CD4-positive, alpha-beta memory T cell (primary cell): ENCODE measurements at places on chromosomes 5 and 9.

DNA sequence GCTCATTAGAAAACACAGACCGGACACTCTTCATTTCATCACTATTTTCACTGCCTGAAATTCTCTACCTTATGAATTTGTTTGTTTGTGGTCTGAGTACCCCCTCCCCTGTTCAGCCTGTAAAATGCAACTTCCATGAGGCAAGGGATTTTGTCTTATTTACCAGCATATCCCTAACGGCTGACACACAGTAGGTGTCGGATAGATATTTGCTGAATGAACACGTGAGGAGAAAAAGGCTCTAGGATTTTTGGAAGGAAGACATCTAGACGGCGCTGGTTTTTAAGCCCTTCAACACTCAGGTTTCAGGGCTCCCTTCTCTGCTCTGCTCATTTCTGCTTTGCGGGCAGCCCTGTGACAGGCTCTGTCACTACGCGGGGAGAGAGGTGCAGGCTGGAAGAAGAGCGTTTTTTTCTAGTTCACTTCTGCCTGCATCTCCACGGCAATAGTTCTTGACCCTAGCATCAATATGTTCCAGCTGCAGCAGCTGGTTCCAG is 41.0 kb downstream of the KCNMB1 start:
- DNase-seq: no peak

DNA sequence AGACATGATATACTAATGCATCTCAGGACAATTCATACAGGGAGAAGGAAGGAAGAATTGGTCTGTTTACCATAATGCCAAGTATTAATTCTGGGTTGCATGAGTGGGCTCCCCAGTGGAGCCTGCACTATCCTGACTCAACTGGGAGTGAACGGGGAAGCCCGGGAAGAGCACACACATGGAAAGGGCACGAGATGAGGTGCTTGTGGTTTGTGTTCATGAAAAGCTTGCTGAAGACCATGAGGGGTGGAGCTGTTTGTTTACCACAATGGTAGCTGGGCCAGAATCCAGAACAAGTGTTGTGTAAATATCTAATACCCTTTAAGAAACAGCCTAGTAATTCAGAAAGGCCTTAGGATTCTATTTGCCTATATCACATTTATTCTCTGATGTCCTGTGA is 44.6 kb downstream of the POC5 start:
- DNase-seq: no peak

GRCh38 chr9:72441848-72442607 is 77.0 kb upstream of the ZFAND5 start:
- no peak for DNase-seq

DNA sequence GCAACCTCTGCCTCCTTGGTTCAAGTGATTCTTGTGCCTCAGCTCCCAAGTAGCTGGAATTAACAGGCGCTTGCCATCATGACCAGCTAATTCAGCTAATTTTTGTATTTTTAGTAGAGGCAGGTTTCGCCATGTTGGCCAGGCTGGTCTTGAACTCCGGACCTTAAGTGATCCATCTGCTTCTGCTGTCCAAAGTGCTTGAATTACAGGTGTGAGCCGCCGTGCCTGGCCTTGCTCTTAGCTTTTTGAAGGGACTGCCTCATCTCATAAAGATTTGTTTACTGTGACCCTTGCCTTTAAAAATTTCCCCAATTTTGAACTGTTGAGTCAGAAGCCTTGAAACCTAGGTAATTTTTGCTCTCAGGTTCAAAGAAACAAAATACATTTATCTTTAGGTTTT is 17.3 kb downstream of the GPBP1 start:
- DNase-seq: no peak

GRCh38 chr5:85268194-85268593 is 883.5 kb upstream of the EDIL3 start:
- DNase-seq: no peak

DNA sequence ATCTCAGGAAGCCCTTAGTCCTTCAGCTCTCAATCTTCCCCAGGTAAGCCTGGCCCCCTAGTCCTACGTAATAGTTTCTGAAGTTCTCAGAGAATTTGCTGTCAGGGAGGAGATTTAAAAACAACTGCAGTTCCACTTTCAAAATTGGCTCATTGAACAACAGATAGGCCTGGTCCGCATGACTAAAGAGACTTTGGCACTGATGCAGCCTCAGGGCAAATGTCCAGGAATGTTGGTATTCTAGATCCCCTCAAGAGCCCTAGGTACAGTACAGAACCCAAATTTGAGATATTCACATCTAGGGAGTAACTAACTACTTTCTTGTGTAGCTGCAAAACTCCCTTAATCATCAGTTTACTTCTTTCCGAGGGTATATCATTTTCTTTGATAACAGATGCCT is 162.8 kb downstream of the GABRG2 start:
- no peak for DNase-seq

DNA sequence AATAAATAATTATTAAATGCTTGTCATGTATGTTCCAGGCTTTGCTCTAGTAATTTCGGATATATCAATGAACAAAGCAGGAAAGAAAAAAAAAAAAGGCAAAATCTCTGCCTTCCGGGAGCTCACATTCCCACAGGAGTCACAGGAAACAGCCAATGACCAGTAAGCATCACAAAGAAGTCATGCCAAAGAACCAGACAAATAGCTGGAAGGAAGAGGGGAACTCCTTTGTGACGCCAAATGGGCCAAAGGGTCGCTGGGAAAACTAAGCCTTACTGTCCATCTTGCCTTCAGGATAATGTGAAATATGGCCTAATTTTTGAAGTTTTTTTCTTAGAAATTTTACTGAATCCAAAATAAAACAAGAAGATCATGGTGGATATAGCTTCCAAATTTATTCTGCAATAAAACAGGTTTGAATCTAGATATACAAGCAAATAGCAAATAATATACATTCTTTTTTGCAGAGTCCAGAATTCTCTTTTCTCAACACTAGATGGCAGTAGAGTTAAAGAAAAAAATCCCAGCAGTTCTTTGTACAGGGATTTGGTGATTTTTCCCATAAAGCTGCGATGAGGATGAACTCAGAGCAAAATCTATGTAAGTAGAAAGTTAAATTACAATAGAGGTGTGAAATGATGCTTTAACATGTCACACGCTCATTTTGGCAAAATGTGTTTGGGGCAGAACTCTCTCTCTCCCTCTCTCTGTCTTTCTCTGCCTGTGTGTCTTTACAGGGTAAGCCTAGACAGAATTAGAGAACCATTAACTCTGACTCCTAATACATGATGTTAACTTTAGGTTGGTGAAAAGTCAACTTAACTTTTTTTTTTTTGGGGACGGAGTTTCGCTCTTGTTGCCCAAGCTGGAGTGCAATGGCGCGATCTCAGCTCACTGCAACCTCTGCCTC is 60.0 kb upstream of the TUT7 start:
- peak; percentile 16 for DNase-seq

DNA sequence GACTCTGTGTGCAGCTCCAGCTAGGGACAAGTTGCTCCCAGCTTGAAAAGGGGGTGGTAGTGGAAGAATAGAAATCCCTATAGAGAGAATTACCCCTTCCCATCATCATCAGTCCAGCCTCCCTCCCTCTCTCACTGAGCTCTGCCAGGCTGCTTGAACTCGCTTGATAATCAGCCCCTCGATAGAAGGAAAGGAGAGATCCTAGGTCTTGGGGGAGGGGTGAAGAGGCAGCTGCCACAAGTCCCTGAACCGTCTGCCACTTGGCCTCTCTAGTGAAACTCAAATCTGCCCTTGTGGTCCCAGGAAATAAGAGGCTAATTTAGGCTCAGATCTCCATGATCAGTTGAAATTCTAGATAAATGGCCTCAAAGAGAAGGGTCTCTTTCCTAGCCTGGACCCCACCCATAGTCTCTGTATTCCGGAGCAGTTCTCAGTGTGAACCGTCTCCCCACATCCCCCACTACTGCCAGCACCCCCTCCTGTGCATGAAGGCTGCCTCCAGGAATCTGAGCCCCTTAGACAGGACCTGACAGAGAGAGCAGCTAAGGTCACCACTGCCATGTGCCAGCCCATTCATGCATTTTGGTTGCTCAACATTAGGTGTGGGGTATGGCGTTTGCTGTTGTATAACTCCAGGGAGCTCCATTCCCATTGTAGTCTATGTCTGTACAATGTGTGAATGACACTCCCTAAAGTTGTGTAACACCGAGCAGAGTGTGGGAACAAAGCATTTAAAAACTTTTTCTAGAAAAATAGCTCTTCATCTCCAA is 5.5 kb downstream of the DNAJB5 start:
- no peak for DNase-seq

DNA sequence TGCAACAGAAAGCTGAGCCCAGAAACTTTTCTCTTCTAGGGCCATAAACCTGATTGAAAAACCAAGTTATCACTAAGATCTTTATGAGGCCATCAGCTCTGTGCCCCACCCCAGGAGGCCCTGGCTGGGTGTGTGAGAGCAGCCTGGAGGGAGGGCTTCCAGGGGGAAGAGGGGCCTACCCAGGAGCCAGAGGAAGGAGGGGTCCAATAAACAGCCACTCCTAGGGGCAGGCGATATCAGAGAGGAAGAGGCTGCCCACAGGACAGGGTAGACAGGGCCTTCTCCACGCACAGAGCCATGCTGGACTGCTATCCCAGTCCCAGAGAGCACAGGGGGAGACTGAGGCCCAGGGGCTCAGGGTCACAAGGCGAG is 4.5 kb upstream of the CDX1 start:
- no peak for DNase-seq

DNA sequence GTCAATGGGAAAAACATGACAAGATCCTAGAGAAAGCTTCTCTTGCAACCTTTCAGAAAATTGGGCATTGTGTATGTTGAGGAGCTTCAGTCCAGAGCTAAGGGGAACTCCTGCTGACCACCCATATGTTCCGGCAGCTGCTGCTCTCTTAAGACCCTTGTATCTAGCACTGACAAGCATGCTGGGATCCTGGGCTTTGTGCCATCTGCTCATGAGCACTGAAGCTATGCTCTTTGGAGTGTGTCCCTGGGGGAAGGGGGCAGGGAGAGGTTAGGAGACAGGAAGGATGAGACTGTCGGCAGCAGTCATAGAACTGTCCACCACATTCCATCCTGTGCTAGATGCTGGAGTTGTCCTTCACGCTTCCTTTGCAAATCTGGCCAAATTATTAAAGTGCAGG is 109.3 kb downstream of the JAKMIP2 start:
- no peak for DNase-seq

- DNase-seq: no peak
These were observed 390.3 kb downstream of the PDE4D start for GRCh38 chr5:59503220-59503619.

- DNase-seq: no peak
These were observed 242.9 kb downstream of the FANCC start for GRCh38 chr9:95074632-95075031.

- no peak for DNase-seq
These were observed 91.0 kb upstream of the GNAQ start for GRCh38 chr9:78122631-78123030.

GRCh38 chr9:69081261-69081660 is 45.7 kb downstream of the FXN start:
- no peak for DNase-seq

GRCh38 chr5:10789726-10790125 is 28.7 kb upstream of the DAP start:
- DNase-seq: no peak

DNA sequence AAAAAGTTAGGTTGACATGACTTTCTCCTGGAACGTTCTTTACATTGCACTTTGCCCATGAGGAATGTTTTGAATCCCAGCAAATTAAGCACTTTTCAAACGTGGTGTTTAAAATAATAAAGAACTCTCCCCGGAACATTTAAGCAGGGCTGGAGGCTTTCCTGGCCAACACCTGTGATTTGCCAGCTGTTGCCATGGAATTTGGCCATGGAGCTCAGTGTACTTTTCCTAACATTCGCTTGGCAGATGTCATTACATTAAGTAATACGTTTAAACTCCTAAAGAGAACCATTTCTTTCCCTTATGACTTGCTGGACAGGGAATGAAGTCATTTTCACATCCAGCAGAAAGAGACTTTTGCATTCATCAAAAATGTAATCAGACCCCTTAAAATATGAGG is 146.1 kb downstream of the GAS1 start:
- DNase-seq: no peak

DNA sequence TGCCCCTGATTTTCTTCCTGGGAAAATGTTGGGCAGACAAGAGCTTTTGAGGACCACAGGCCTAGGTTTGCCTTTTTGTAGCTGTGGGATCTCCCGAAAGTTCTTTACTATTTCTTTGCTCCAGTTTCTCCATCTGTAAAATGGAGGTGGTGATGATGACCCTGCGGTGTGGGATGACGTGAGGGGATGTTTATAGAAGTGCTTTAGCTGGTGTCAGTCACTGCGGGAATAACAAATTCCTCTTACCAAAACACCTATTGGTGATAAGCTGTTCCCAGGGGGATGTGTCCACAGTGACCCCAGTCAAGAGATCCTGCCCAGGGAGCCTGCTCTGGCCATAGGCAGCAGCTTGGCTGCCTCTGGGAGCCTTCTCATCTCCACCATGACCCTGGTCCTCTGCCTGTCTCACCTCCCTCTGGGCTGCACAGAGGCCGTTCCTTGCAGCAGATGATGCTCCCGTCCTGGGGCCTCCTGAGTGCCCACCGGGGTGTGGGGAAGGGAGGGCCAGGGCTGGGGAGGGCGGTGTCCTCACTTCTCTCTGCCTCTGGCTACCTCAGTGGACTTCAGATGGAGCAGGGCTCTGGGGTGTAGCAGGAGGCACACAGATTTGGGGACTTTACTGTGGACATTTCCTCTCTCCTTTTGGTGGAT is 77.2 kb downstream of the COL15A1 start:
- no peak for DNase-seq

GRCh38 chr9:126689027-126689825 is 75.5 kb downstream of the LMX1B start:
- DNase-seq: no peak

- DNase-seq: no peak
These were observed 23.3 kb downstream of the GOLGA2 start for GRCh38 chr9:128252317-128253139.

- DNase-seq: no peak
These were observed 97.7 kb downstream of the LHFPL2 start for GRCh38 chr5:78550891-78551290.

DNA sequence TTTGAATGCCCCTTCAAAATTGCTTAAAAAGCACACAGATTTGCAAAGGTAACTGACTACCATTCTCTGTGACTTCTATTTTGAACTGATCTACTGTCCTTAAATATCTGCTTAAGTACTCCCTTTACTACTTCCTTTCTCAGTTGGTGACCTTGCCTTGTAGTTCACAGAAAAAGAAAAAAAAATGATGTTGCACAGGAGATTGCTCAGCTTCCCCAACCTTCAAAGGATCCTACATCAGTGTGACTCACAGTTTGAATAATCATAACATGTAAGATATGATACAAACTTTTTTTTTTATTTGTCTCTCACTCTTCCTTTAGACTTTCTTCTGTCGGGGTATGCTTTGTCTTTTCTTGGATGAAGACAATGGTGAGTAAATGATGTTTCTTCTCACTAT is 1029.6 kb downstream of the CDH12 start:
- DNase-seq: no peak

- DNase-seq: no peak
These were observed 3.0 kb upstream of the CDC42SE2 start for GRCh38 chr5:131260895-131261294.

DNA sequence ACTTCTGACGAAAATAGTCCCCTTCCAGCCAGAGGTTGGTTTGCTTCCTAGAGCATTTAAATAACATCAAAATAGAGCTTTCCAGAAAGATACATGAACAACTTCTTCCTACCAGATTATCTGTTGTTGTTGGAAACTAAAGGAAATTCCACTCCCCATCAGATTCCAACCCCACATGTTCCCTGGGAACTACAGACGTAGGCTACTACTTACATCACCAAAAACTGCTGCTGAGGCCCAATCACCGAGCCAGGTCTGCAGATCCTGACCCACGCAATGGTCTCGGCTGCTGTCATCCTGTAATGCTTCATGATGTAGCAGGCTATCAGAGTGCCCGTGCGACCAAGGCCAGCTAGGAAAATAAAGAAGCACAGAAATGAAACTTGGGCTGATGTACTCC is 73.4 kb downstream of the HABP4 start:
- no peak for DNase-seq

- DNase-seq: no peak
These were observed 28.3 kb downstream of the GALNT10 start for GRCh38 chr5:154218786-154219185.
